BE2C (cell line): ENCODE measurements at places on chromosomes 3 and 15.

- DNase-seq = no peak
These were observed 271.6 kb upstream of the ARRDC4 start for GRCh38 chr15:97688886-97689285.

GRCh38 chr3:159775372-159775961 lies 213.2 kb upstream of the IL12A start:
- peak; percentile 31 for DNase-seq

- no peak for DNase-seq
These were observed 120.3 kb upstream of the SLC6A11 start for GRCh38 chr3:10695595-10696285.

- no peak for DNase-seq
These were observed 442.4 kb downstream of the SQOR start for GRCh38 chr15:46077220-46077619.

GRCh38 chr15:57921371-57921770 lies 144.1 kb downstream of the ALDH1A2 start:
- DNase-seq = peak; percentile 16

DNA sequence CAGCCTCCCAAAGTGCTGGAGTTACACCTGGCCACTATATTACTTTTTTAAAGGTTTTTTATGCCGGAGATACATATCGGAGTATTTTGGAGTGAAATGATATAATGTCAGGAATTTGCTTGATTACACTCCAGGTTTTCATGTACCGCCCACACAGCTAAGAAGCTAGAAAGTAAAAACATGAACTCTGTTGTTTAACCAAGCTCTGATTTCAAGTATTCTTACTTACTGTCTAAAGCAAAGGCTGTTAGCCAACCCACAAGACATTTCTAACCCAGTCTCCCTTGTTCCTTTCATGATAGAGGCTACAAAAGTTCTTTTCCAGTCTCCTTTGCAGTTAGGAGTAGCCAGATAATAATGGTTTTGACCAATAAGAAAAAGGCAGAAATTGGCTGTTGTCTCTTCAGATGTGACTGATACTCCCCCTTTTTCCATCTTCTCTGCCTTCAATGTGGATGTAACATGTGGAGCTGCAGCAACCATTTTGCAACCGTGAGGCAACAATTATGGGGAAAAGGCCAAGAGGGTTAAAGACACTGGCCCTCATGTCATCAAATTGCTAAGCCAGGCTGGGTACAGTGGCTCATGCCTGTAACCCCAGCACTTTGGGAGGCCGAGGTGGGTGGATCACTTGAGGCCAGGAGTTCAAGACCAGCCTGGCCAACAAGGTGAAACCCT lies 6.1 kb upstream of the CP start:
- no peak for DNase-seq

- no peak for DNase-seq
These were observed 7.7 kb upstream of the LMAN1L start for GRCh38 chr15:74804935-74805334.

DNA sequence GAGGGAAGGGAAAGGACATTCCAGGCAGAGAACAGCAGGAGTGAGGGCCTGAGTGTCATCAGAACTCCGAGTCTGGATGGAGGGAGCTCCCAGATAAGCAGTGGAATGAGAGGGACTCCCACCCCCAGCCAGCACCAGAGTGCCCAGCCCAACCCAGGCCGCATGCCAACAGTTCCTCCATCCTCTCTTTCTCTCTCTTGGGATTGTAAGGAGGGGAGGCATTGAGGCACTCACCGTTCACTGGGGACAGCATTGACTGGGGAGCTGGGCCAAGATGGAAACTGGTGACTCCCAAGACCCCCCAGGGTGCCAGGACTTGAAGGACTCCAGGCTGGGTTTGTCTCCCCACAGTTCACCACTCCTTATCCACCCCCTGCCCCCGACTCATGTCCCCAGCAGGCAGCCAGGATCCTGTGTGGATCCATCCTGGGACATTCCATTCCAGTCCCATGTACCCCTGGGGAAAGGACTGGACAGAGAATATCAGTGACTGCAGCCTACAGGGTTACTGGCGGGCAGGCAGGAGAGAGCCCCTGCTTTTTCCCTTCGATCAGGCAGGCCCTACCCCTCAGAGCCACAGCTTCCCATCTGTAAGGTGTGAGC lies 15.7 kb downstream of the PTH1R start:
- no peak for DNase-seq

GRCh38 chr3:101068876-101069606 lies 75.8 kb upstream of the ABI3BP start:
- DNase-seq = no peak

- DNase-seq = no peak
These were observed 72.8 kb downstream of the SLC9A9 start for GRCh38 chr3:143775459-143775858.

DNA sequence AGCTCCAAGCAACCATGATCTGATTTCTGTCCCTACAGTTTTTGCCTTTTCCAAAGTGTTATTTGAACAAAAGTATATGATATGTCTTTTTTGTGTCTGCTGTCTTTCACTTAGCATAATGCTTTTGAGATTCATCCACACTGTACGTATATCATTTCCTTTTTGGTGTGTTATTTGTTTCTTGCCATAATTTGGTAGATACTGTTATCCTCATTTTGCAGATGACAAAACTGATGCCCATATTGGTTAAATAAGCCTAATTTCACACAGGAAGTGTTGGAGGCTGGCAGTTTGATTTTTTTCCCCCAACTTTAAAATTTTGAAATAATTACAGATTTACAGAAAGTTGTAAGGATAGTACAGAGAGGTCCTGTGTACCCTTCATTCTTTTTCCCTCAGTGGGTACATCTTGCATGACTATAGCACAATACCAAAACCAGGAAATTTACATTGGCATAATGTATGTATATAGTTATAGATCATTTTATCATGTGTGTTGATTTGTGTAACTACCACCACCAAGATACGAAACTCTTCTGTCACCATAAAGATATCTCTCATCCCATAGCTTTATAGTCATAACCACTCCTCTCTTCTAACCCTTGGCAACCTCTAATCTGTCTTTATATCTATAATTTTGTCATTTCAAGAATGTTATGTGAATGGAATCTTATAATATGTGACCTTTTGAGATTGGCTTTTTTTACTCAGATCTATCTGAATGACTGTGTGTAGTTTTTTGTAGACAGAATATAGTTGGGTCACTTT lies 55.6 kb downstream of the RASA2 start:
- no peak for DNase-seq

- DNase-seq = no peak
These were observed 5.7 kb upstream of the IL16 start for GRCh38 chr15:81190922-81191507.

DNA sequence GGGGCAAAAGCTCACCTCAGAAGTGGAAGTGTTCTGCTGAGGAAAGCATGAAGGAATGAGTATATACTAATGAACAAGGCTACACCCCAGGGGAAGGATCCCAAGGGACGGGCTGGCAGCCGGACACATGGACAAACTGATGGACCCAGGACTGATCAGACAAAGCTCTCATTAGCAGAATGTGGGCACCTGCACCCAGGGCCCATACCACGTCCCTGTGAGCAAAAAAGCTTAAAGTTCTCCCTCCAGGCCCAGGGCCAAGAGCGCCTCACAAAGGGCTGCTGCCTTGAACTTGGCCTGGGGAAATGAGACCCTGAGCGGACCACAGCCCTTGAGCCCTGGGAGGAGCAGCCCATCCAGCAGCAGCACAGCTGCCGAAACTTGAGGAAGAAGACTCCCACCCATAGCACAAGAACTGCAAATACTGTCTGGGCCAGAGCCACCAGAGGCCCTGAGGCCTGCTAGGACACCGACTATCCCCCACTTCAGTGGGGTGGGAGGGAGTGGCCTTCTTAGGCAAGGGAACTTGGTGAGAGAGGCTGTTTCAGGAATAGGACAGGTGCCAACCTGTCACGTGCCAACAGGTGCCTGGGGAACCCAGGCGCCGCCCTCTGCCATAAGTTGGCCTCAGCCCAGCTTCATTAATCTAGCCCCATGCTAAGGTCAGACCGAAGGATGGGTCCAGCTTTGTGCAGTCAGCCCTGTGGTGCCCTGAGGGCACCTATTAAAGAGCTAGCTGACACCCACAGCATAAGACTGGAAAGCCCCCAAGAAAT lies 2.3 kb upstream of the GMPPB start:
- DNase-seq = no peak

DNA sequence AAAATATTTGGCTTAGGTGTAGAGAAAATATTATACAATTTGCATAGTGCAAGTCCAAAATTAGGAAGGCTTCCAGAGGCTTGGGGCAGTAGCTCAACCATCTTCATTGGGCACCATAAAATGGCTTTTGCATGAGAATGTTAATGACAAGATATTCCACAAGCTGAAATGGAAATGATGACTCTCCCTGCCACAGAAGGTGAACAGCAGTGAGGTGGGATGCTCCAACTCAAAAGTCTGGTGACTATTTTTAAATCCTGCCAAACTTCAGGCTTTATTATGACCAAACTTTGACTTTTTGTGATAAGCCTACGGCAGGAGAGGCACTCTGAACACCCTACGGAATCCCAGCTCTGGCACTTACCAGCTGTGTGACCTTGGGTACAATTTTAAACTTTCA lies 37.6 kb downstream of the ARHGEF3 start:
- no peak for DNase-seq

DNA sequence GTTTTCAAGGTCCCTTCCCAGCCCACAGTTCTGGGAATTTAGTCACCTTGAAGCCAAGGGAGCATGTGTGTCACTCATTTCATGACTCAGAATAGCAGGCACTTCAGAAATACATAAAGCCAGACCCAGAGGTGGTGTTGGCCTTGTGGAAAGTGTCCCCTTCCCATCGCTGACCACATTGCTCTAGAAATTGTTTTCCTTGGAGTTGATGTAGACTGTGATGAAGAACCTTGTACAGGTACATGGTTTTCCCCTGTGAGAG lies 158.8 kb downstream of the SLCO3A1 start:
- no peak for DNase-seq
